ENCODE measurements at places on chromosomes 6 and 20. TPM values are rescaled to one million over a fixed set of nuclear protein-coding genes. Genes with fewer than 3 reads are reported as not detected.

PKHD1 gene
- total RNA-seq, result not detected

CASS4 gene
- 0.08 TPM for total RNA-seq

BNIP5 gene
- not detected for total RNA-seq

HTR1E gene
- total RNA-seq, result not detected

UNC5CL gene
- 0.38 TPM for total RNA-seq

ASCC3 gene
- 16.3 TPM for total RNA-seq

AIF1 gene
- not detected for total RNA-seq

VWA7 gene
- 1.4 TPM for total RNA-seq

C2 gene
- not detected for total RNA-seq

OXT gene
- total RNA-seq, result not detected
